ENCODE measurements at places on chromosomes 4 and X. TPM values are rescaled to one million over a fixed set of nuclear protein-coding genes. Genes with fewer than 3 reads are reported as not detected.

- no peak within 1 kb of the TSS for H3K27ac ChIP-seq
- H3K4me1 ChIP-seq, result no peaks in the 10 kb centered on the region
- H3K4me3 ChIP-seq, result no peak within 1 kb of the TSS
- DNase-seq, result no peak
- H3K36me3 ChIP-seq, result no peaks in the 10 kb centered on the region
- no peaks in the 10 kb centered on the region for H3K27me3 ChIP-seq
Measured at GRCh38 chrX:130385520-130385919, at the start of gene GPR119. GPR119 (minus strand) TSS chrX:130385674; CDS start chrX:130385447, 227 bp downstream.

GRCh38 chr4:104975617-104976016 lies 171.1 kb upstream of the TET2 start:
- H3K4me3 ChIP-seq, result no peak overlapping the region
- DNase-seq, result no peak
- H3K36me3 ChIP-seq, result no peaks in the 10 kb centered on the region
- no peak overlapping the region for H3K27ac ChIP-seq
- no peaks in the 10 kb centered on the region for H3K4me1 ChIP-seq
- no peaks in the 10 kb centered on the region for H3K27me3 ChIP-seq

DNA sequence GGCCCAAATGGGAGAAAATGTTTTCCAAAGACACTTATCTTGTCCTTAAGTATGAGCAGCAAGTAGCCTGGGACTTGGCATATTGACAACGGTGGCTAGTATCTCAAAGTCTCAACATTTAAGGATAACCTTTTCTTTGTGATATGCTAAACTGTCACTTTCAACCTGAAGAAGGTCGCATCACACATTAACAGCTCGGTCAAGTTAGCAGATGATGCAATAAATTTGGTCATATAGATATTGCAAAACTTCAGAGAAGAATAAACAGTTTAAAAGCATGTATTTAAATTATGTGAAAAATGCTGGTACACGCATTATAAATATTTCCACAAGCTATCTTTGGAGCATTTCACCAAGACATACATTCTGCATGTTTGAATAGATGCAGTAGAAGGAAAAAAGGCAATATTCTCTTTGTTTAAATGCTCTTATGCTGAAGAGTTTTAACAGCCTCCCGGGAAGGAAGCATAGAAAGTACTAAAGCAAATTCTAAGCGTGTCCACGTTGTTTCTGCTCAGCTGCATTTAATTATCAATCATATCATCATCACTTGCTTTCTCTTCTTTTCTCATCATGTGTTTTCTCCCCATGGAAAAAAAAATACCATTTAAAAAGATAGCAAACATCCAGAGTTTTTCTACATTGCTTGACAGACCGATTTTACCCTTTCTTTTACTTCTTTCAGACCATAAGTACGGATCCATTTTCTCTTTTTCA lies 24.2 kb downstream of the ARHGAP6 start:
- no peak overlapping the region for H3K4me3 ChIP-seq
- no peaks in the 10 kb centered on the region for H3K27me3 ChIP-seq
- no peak overlapping the region for H3K27ac ChIP-seq
- H3K4me1 ChIP-seq, result no peaks in the 10 kb centered on the region

Gene NHS
- 2.0 TPM for total RNA-seq

Gene AVPR2
- 1.3 TPM for total RNA-seq

Gene CTAG1A
- total RNA-seq, result not detected

DNA sequence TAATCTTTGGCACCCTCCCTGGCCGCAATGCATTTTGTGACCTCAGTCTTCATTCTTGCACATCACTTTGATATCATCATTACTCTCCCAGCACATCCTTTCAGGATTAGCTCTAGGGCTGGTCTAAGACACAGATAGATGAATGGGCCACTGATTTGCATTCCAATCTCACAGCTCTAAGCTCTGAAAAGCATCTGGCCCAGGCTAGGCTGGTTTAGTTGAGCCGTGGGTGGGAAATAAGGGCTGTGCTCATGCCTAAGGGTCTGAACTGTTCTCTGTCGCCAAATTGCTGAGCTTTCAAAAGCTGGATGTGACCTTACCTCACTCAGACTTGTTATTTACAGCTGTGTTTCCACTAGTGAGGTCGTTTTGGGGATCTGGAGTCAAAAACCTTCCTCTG lies 30.0 kb upstream of the SLC9A7 start:
- no peaks in the 10 kb centered on the region for H3K4me1 ChIP-seq
- H3K36me3 ChIP-seq, result no peaks in the 10 kb centered on the region
- no peak overlapping the region for H3K4me3 ChIP-seq
- DNase-seq, result no peak
- no peak overlapping the region for H3K27ac ChIP-seq
- H3K27me3 ChIP-seq, result no peaks in the 10 kb centered on the region

Gene ZIC3
- not detected for total RNA-seq

DNA sequence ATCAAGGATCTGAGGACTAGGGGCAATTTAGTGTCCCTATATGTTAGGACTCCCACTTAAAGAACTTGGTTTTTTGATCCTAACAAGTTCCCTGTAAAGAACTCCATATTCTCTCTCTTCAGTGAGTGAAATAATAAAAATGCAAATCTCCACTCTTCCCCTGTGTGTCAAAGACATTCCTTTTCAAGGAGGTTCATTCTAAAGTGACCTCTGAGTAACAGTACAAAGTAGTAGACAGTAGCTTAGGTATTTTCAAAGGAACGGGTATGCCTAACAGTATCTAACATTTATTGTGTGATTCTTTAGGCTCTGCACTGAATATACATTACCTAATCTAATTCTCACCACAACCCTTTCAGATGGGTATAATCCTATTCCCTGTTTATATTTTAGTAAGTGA lies 58.4 kb upstream of the SCOC start:
- DNase-seq, result no peak
- H3K4me1 ChIP-seq, result no peaks in the 10 kb centered on the region
- H3K4me3 ChIP-seq, result no peak overlapping the region
- H3K36me3 ChIP-seq, result no peaks in the 10 kb centered on the region

Gene ETDA
- total RNA-seq, result not detected

DNA sequence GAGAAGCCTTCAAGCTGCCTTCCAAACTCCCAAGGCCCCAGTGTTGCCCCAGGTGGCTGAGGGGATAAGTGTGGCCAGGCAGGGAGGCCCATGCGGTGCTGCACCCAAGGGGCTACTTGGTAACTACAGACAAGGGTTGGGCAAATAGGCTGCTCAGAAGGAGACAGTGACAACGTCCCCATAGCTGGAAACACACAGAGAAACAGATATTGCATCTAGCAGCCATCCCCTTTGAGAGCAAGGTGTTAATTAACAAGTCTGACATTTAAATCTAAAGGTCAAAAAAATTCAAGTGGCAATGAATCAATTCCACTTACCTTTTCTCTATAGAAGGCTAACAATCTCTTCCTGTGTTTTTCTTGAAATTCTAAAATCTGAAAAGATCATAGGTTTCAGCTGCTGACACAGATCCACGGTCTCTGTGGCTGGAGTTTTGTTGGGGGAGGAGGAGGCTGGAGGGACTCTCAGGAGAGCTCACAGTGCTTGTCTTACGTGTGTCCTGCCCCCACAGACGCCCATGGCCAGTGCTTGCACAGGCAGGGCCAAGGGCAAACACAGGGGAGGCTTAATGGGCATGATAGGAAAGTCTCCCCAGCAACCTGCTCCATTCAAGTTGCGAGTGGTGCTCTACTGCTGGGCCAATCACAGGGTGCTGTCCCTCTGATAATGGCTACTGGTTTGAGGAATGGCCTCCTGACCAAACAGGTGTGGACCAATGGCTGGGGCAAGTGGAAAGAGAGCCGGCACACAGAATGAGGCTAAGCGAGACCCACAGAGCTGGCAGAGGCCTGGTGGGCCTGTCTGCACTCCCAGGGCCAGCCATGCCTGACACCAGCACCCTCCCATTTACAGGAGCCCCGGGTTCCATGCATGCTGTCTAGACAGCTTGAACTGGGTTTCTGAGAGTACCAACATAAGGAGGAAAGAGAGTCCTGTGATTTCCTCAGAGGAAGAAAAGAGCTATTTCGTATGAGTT lies 22.6 kb downstream of the RNF212 start:
- no peaks in the 10 kb centered on the region for H3K4me1 ChIP-seq
- H3K27me3 ChIP-seq, result no peaks in the 10 kb centered on the region
- DNase-seq, result no peak
- no peaks in the 10 kb centered on the region for H3K36me3 ChIP-seq
- no peak overlapping the region for H3K27ac ChIP-seq

- H3K27ac ChIP-seq, result no peak overlapping the region
- no peaks in the 10 kb centered on the region for H3K36me3 ChIP-seq
- DNase-seq, result no peak
- H3K4me3 ChIP-seq, result no peak overlapping the region
- H3K4me1 ChIP-seq, result no peaks in the 10 kb centered on the region
Measured at GRCh38 chr4:167688660-167689142, 403.6 kb upstream of the ANXA10 start.

GRCh38 chrX:22803353-22803752 lies 196.4 kb upstream of the DDX53 start:
- H3K27ac ChIP-seq, result no peak overlapping the region
- H3K4me3 ChIP-seq, result no peak overlapping the region
- H3K36me3 ChIP-seq, result no peaks in the 10 kb centered on the region
- H3K27me3 ChIP-seq, result no peaks in the 10 kb centered on the region
- H3K4me1 ChIP-seq, result no peaks in the 10 kb centered on the region
- DNase-seq, result no peak

Gene FHL1
- 150 TPM for total RNA-seq

DNA sequence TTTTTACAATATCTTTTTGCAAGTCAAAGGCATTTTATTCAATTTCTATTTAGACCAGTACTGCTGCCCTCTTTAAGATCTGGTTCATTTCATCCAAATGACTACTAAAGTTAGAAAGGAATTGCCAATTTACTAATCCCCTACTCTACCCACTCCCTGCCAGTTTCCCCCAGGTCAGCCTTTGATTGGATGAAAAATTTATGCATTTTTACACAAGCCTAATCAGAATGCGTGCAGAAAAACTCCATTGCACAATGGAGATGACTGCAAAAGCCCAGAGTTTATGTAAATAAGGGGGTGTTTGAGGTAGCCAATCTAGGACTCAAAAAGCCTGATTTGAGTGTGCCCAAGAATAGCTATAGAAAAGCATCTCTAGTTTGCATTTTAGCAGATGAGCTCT lies 310.6 kb downstream of the PABPC4L start:
- no peak overlapping the region for H3K27ac ChIP-seq
- H3K27me3 ChIP-seq, result no peaks in the 10 kb centered on the region
- no peaks in the 10 kb centered on the region for H3K36me3 ChIP-seq
- no peak for DNase-seq

Gene CCKAR
- not detected for total RNA-seq

Measured in left lung (tissue), 14 donors.